PC-3 (cell line): ENCODE measurements at places on chromosomes 7 and 10. TPM values are rescaled to one million over a fixed set of nuclear protein-coding genes. Genes with fewer than 3 reads are reported as not detected.

The PAX4 gene
- total RNA-seq: not detected in 2 replicates

GRCh38 chr7:156667110-156667426 lies 26.5 kb downstream of the RNF32 start:
- no peak for DNase-seq

The LRRC18 gene
- not detected in 2 replicates for total RNA-seq

The PLAC9 gene
- total RNA-seq: 0.81 and 2.0 TPM in 2 replicates

GRCh38 chr10:73771722-73772280 lies 10.0 kb upstream of the CHCHD1 start:
- DNase-seq: peak; percentile 96

The MCM10 gene
- 14.3 and 16.1 TPM in 2 replicates for total RNA-seq

DNA sequence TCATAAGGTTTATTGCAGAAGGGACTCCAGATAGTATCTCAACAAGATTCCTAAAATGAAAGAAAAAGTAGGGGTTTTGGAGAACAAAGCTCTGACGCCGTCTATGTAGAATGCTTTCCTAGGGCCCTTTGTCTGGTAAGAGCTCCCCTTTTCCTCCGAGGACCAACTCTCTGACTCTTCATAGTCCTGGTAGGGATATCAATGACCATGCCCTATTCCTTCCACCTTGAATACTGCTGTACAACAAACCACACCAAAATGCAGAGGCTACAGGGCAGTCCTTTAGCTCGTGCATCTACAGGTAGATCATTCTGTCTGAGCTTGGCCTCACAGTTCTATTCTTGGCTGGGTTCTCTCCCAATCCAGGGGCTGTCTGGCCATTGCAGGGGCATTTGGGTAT lies 190.3 kb downstream of the WDR11 start:
- DNase-seq: no peak

GRCh38 chr7:28116041-28116440 lies 64.6 kb downstream of the JAZF1 start:
- no peak for DNase-seq

The IFIT1B gene
- not detected in 2 replicates for total RNA-seq
